SJSA1 (cell line): ENCODE measurements at places on chromosomes 4 and X.
A peak's percentile ranks its signal among the peaks of the same experiment; 100 is the strongest.

GRCh38 chr4:20868108-20868507 is 167.8 kb downstream of the PACRGL start:
- no peak for DNase-seq

DNA sequence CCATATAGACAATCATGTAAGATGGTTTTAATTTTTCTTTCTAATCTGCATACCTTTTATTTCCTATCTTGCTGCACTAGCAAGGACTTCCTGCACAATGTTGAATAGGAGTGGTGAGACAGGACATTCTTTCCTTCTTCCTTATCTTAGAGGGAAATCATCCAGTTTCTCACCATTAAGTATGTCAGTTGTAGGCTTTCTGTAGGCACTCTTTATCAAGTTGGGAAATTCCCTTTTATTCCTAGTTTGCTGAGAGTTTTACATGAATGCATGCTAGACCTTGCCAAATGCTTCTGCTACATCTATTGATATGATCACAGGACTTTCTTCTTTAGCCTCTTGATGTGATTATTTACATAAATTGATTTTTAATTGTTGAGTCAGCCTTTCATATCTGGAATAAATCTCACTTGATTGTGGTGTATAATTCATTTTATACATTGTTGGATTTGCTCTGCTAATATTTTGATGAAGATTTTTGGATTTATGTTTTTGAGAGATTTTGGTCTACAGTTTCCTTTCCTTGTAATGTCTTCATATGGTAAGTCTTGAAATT is 23.8 kb downstream of the RNF175 start:
- no peak for DNase-seq

- DNase-seq, result no peak
These were observed 31.3 kb upstream of the ALG13 start for GRCh38 chrX:111649638-111650037.

- no peak for DNase-seq
These were observed 56.2 kb downstream of the SMIM20 start for GRCh38 chr4:25970226-25970675.

DNA sequence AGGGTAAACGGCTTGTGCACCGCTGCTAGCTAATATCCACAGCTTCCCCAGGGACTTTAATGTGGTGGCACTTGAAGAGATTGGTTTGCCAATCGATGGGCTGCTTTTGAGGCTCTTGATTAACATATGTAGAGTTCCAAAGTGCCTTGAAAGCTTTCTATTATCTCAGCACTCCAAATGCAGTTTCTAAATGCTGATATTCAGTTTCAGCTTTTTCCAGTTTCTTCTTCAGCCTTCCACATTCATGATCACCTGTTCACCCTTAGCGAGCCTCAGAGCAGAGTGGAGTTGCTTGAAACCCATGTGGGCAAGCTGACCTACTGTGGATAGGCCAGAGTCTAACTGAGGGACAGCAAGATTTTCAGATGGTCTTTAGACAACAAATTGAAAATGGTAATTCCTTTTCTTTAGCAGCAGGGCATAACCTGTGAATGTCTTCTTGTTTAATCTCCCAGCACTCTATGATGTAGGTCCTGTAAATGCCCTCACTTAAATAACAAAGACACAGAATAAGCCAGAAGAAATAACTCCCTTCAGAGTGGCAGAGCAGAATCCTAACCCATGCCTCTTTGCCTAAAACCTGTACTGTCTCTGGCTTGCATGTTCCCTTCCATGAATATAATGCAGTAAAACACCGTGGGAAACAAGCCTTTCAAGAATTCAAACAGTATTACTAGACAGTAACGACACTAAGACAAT is 99.8 kb downstream of the TSPAN5 start:
- no peak for DNase-seq

DNA sequence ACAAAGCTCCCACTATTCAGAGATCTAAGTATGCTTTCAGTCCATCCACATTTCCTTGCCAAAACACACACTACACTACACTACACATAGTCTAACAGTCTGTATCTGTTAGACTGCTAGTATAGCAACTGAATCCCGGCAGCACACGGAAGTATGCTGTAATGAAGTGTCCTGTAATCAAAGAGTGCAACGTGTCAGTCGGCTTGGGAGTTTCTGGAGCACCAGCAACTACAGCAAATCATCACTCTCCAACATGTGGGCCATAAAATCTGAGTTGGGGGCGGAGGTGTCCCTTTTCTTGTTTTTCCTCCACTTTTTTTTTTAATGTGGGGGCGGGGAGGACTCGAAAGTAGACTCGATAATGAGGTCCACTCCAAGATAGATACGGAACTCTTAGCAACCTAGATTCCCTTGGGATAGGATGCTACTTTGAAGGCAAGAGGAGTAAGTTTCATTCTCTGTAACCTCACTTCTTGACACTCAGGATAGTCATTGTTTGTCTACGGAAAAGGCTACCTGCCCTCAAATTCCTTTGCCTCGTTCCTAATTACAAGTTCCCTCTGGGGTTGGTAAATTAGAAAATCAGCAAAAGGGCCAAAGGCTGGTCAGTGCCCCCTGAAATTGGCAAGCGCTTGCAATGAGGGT is 722 bp downstream of the SLC10A7 start:
- peak; percentile 47 for DNase-seq

- no peak for DNase-seq
These were observed 143.2 kb downstream of the LHFPL1 start for GRCh38 chrX:112536544-112536943.

DNA sequence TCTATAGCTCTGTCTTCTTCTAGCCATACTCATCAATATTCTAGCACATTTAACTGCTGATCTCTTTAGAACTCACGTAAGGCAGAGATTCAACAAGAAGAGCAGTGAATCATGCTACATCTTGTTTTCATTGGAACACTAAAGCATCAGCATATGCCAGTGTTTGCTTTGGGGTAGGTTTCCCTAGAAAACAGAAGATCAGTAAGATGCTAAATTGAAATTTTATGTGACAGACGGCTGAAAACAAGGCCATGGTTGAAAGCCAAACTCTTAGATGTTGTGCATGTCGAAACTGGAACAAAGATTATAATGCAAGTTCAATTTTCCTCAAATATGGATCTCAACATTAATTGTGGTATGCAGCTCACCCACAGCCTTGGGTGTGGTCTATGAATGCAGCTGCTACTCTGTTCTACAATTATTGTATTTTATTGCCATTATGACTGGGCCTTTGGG is 107.6 kb downstream of the PDLIM5 start:
- DNase-seq, result no peak
